ENCODE measurements at places on chromosomes 1 and 21.

DNA sequence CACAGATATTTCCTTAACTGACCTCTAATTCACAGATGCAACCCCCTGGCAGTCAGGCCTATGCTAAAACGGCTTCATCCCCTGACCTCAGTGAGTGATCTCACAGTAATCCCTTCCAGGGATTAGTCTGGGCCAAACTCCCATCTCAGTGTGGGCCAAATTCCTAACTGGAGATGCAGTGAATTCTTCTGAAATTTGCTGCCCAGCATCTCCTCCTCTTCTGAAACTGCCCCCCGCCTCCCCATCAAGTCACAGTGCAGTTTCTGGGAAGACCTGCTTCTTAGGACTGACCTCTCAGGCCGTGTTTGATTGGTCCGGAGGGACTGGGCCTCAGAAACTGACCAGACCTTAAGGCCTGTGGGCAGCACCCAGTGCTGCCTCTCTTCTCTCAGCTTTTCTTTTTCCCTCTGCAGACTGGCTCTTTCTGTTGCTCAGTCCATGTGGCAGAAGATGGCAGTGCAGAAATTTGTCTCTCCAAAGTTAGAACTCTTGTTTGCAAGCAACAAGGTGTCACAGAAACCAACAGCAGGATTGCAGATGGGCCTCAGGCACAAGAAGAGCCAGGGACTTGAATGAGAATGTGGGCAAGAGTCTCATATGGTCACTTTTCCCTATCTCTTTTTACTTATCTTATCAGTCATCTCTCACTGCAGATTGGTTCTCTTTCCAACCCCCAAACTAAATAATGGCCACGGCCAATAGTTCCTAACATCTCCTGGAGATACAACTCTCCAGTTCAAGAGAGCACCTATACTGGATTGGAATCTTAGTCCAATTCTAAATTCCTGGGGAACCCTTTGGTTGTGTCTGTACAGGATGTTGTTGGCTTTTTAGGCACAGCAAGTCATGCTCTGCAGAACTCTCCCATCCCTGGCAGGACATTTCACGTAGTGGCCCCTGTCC lies 95.5 kb upstream of the RALGPS2 start:
- DNase-seq: peak; percentile 52

- peak; percentile 52 for DNase-seq
Observed at GRCh38 chr1:8424539-8425116, 106.7 kb downstream of the SLC45A1 start.

- DNase-seq: no peak
Observed at GRCh38 chr1:157880621-157881020, 39.0 kb upstream of the CD5L start.

DNA sequence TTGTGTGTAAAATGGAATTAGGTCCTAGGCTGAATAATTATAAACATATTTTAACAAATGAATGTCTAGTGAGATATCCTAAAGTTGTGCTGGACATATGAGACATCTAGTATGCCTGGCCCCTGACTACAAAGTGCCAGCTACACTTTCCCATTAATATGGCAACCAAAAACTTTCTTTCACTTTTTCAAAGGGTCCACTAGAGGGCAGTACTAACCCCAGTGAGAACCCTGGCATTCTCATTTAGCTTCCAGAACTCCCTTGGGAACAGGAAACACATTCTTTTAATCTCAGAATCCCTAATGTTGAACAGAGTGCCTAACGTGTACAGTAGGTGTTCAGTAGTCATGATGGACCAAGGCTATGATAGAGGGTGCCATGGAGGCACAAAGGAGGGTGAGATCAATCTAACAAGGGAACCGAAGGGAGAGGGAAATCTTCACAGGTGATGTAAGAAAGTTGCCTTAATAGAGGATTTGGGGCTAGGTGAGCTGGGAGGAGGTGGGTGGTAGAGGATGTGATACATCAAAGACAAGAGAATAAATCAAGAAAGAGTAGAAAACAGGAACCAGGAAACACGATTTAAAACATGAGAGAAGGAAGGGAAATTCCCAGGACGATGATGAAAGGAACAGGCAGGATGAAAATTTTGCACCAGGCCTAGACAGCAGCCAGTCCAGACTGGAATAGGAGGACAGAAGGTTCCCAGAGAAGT lies 41.6 kb downstream of the NSL1 start:
- DNase-seq: peak; percentile 83

DNA sequence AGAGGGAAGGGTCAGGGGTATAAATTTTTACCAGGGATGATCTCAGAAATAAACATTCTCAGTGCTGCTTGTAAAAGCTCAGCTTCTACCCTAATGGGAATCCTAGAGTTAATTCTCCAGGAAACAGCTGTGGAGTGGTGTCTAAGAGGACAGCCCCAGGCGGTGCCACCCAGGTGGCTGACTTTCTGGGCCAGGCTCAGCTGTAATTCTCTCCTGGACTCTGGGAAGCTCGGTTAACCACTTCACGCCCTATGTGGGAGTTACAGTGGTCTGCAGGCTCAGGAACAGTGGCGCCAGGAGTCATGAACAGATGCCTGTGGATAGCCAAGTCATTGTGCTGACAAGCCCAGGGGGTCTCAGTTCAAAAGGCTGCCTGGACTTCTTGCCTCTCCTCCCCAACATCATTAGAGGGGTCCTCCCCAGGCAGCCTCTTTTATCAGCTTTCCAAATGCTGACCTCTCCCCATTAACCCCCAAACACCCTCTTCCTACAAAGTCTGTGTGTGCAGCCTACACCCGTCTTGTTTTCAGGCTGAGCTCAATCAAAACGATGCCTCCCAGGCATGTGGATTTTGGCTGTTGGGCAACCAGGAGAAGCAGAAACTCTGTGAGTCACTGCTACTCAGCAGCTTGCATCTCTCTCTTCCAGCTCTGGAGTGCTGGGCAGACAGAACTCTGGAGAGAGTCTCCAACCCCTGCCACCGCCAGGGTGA lies 1.2 kb downstream of the HHIPL2 start:
- DNase-seq: peak; percentile 78

GRCh38 chr1:232005300-232005699 lies 378.7 kb downstream of the DISC1 start:
- DNase-seq: no peak

DNA sequence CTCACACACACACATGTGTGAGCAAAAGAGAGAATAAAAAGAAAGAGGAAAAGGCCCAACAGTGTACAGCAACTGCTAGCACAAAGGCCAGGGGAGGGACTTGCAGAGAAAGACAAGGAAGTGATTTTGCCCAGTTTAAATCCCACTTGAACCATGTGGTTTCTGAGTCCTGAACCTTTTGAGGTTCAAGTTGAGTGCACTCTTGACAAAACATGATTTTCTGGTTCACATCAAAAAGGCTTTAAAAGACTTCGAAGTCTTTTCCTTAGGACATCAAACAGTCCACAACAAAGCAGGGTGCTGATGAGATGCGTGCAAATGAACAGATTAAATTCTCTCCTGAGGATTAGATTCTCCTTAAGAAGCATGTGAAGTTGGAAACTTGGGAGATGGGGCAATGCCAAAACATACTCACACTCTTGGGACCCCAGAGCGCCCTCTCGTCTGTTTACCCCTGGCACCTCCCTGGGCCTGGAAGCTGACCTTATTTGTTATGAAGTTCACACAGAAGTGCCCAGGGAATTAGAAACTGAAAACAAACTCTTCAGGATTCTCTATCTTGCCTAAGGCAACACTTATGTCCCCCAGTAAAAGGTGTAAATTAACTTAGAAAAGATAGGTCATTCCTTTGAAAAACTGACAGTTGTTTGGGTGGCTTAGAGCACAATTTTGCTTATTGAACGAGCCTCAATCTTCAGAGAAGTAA lies 31.5 kb downstream of the RNF220 start:
- no peak for DNase-seq

GRCh38 chr1:18794561-18794960 lies 64.9 kb downstream of the TAS1R2 start:
- no peak for DNase-seq

DNA sequence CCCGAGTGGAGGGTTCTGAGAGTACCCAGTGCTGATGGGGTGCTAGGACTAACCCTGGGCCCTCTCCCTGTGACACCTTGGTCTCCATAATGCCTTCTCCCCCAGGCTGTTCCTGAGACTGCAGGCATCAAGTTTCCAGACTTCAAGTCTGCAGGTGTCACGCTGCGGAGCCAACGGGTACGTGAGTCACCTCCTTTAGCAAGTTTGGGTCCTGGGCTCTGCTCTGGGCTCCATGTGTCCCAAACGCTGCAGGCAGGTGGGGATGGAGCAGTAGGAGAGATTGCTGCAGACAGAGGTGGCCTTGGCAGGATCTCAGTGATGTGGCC lies 6.0 kb downstream of the DMAP1 start:
- no peak for DNase-seq

GRCh38 chr1:228848406-228848805 lies 113.1 kb downstream of the RHOU start:
- DNase-seq: no peak

DNA sequence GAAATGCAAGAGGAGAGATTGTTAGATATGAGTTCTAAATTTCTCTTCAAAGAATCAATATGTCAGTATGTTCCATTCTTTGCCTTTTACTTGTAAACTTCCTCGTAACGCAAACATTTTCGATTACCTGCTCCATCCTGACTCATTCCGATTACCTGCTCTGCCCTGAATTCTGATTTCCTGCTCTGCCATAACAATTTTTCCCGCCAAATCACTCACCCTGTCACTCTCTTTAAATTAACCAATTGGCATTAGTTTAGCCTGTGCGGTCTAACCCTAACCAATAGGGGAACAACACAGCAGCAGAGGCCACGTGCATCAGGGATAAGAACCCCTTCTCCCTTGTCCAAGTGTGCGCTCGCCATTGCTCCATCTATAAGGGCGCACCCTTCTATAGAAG lies 25.0 kb upstream of the CBR3 start:
- DNase-seq: no peak

DNA sequence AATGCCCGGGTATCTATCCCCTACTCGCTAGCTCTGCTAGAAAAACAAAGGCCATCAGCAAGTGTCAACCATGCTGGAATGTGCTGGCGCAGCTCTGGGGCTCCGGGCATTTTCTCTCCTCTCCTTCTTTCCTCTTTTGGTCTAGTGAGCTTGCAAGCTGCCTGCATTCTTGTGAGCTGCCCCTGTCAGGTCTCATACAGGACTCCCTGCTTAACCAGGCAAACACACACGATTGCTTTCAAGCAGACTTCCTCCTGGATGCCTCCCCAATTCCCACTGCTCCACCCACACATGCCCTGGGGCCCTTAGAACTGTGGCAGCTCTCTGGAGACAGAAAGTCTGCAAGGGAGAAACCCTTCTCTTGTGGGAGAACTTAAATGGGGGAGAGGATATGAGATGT lies 35.7 kb upstream of the SUCO start:
- DNase-seq: peak; percentile 39

GRCh38 chr1:28358716-28359115 lies 10.8 kb upstream of the PHACTR4 start:
- no peak for DNase-seq

- DNase-seq: no peak
Observed at GRCh38 chr1:205942631-205943159, 561 bp downstream of the SLC26A9 start.

DNA sequence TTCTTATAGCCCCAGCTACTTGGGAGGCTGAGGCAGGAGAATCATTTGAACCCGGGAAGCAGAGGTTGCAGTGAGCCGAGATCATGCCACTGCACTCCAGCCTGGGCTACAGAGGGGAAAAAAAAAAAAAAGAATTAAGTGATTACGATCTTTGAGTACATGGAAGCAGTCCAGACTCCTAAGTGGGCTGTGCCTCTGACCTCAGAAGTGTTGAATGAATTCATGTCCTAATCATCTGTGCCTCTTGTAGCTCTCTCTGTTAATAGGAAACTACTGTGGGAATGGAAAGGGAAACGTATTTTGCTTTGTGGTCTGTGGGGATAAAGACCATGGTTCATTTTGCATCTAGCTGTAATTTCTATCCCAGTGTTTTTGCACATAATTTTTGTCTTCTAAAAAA lies 8.4 kb upstream of the IVNS1ABP start:
- DNase-seq: no peak

DNA sequence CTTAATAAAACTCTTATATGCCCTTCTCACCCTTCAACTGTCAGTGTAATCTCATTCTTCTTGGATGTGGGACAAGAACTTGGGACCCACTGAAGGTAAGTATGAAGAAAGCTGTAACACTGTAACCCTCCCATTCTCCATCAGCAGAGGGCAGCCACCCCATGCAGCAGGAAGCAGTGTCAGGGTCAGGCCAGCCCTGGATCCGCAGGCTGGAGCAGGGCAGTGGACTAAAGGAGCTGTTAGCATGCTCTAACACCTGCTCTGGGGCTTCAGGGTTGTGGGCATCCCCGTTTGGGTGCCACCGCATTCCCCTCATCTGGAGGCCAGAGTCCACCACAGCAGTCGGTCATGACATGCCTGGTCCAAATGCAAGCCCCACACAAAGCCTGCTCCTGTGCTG lies 156.5 kb downstream of the HIVEP3 start:
- no peak for DNase-seq

- DNase-seq: no peak
Observed at GRCh38 chr1:185653615-185654014, 80.6 kb upstream of the HMCN1 start.

DNA sequence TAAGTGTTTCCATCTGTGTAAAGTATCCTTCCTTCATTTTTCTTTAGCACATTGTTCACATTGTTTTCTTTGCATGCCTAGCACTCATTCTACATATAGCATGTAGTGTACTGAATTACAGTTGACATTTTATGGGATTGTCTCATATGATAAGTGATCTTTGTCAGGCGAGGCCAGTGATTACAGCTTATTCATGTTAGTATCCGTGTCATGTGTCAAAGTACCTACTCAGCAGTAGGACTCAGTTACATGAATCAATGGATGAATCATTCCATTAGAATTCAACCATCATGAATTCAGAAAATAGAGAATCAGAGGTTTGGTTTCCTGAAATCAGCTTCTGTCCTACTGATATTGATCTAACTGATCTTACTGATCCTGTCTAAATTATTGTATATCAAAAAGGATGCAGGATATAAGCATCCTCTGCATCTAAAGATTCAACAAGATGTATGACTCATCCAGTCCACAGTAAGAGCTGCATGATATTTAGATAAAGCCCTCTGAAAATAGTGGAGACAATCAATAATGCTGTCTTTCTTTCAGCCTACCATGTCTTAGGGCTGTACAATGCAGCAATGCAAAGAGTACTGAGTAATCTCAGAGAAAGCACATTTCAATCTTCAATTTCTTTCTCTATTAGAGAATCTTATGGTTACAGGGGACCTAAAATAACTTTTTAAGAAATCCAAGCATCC lies 20.7 kb upstream of the HRNR start:
- no peak for DNase-seq
